Ureter (tissue), 1 donor: ENCODE measurements at places on chromosomes 2 and 18. TPM values are rescaled to one million over a fixed set of nuclear protein-coding genes. Genes with fewer than 3 reads are reported as not detected.

DLX1 gene
- not detected for total RNA-seq

POTEJ gene
- not detected for total RNA-seq

EMILIN1 gene
- 65.8 TPM for total RNA-seq

DNA sequence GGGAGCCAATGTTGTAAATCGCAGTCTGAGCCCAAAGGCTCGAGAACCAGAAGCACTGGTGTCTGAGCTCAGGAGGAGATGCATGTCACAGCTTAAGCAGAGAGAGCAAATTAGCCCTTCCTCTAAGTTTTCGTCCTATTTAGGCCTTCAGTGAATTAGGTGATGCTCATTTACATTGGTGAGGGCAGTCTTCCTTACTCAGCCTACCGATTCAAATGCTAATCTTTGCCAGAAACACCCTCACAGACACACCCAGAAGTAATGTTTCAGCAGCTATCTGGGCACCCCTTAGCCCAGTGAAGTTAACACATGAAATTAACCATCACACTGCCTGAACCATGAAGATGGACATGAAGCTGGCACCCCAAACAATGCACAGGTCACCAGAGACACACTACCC is 385.1 kb downstream of the STK39 start:
- no peak for DNase-seq

DNA sequence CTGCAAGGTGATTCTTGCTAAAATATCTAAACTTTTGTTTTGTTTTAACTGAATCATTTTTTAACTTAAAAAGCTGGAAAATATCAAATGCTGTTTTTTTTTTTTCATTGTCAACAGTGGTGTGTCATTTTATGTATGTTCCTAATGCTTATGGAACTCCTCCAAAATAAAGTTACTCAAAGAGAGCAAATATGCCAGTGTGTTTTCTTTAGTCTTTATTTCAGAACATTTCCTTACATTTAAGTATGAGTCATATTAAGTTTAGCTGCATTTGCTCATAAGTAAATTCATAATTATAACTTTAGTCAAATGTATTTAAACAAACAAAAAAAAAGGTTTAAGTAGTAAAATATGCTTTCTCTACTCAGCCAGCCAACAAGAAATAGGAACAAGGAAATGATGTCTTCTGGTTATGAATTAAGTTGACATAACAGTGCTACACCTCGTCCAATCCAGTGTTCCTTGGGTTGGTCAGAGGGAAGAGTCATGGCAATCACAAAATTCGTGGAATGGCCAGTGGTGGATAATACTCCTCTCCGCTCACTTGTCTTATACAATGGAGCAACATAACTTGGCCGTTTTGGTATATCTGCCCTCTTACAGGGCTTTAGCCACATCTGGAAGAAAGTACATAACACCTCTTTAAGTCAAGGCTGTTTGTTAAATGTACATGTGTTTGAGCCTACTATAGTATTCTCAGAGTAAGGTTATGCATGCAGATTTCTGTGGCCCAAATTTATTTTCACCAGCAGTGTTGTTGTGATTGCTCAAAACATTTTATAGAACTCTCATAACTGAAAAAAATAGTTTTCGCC is 80.7 kb downstream of the SLC39A10 start:
- no peak for DNase-seq

GRCh38 chr2:53477517-53477916 is 290.1 kb upstream of the CHAC2 start:
- no peak for DNase-seq

ALLC gene
- total RNA-seq, result not detected

DNA sequence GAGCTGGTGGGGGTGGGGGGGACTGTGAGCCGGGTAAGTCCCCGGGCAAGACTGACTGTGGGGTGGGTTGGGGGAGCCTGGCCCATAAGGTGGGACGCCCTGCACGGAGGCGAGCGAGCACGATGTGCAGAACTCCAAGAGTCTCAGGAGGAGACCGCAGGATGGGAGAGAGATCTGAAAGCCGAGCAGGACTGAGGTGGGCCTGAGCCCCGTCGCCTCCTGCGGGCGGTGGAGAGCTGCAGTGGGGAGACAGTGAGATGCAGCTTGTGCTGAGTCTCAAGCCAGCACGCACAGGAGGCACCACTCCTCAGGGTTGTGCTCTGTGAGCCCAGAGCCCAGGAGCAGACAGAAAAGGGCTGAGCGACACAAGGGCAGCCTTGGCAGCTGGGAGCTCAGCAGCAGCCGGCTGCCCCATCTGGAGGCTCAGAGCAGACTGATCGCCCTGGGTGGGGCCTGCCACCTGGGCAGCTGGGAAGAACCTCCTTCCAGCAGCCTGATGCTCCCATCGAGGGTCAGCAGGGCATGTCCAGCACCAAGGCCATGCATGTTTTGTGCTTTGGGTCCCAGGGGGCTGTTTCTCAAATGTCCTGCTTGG is 15.9 kb downstream of the ARHGEF4 start:
- DNase-seq, result no peak

- peak; percentile 46 for DNase-seq
Measured at GRCh38 chr18:48827291-48828193, 123.2 kb downstream of the SMAD7 start.

DNA sequence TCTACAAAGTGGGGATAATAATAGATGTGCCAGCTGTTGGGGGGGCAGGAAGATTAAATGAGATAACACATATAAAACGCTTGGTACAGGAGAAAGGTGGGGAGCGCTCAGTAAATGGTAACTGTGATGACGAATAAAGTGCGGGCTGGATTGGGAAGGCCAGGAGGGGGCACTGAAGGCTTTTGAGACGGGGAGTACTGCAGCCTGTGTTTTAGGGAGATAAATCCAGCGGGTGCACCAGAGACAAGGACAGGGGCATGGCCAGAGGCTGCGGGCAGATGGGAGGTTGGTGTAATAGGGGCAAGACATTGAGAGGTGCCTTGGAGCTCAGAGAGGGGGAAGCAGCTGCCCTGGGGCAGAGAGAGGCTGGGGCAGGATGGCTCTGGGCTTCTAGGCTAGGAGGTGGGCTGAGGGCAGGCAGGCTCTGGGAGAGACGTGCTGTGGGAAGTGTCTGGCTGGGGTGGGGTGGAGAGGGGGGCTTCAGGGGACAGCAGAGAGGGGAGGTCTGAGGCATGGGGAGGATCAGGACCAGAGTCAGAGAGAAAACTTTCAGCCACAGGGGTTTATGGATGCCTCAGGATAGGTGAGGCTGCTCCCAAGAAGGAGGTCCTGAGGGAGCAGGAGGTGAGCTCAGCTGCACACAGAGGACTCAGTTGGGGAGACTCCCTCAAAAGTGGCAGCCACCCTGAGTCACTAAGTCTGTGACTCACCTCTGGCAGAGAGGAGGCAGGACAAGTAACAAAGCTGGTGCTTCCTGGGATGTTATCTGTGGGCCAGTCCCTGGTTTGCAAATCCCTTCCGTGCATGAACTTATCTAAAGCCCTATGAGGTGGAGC is 18.8 kb downstream of the TEX44 start:
- DNase-seq, result no peak

- DNase-seq, result no peak
Measured at GRCh38 chr2:105575499-105576025, 169.2 kb upstream of the NCK2 start.

- DNase-seq, result peak; percentile 45
Measured at GRCh38 chr2:202911203-202911511, 316 bp downstream of the WDR12 start.

- DNase-seq, result no peak
Measured at GRCh38 chr2:225495706-225496105, 96.2 kb downstream of the NYAP2 start.

DNA sequence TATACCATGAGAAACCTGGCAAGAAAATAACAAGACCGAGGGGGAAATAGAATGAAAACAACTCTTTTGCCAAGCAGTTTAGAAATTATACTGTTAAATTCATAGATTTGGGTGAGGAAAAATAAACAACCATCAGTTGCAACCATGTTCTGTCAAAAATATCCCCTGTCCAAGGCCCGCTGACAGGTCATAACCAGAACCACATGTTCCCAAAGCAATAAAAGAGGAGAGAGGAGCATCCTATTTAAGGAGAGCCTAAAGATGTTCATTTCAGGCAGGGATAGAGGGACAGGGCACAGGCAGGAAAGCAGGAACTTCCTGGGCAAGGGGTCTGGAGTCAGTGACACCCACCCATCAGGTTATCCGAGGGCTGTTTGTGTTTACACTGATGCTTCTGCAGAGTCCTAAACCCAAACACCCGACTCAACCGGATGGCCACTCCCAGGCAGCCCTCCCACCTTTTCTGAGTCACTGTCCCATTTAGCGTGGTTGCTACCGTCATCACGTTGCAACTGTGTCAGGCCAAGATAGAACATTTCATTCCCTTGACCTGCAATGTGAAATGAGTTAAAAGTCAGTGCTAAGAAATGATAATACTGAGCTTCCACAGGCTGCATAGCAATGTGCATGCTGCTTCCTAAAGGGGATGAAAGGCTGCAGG is 468.3 kb upstream of the RAB12 start:
- DNase-seq, result no peak

GRCh38 chr2:16053437-16054257 is 113.3 kb downstream of the MYCN start:
- no peak for DNase-seq

GRCh38 chr2:241507430-241508239 is 749 bp downstream of the STK25 start:
- DNase-seq, result no peak

GRCh38 chr18:42211201-42211600 is 256.2 kb downstream of the PIK3C3 start:
- no peak for DNase-seq

- no peak for DNase-seq
Measured at GRCh38 chr2:173217116-173217840, 137.4 kb upstream of the CDCA7 start.

DNA sequence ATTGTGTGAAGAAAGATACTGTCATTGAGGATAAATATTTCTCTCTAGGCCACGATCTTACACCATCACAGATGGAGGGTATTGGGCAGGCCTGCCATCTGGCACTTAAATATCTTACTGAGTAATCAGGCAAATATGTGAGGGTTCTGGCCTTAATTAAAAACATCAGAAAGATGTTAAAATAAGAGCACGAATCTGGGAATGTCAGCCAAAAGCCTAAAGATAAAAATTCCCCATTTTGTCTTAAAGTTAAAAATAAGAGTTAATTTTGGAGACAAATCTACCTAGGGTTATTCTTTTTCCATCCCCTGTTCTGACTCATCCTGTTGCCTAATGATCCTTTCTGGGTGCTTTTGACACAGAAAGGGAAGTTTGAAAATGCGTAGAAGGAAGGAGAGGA is 121.0 kb downstream of the SUCLG1 start:
- DNase-seq, result no peak

DNA sequence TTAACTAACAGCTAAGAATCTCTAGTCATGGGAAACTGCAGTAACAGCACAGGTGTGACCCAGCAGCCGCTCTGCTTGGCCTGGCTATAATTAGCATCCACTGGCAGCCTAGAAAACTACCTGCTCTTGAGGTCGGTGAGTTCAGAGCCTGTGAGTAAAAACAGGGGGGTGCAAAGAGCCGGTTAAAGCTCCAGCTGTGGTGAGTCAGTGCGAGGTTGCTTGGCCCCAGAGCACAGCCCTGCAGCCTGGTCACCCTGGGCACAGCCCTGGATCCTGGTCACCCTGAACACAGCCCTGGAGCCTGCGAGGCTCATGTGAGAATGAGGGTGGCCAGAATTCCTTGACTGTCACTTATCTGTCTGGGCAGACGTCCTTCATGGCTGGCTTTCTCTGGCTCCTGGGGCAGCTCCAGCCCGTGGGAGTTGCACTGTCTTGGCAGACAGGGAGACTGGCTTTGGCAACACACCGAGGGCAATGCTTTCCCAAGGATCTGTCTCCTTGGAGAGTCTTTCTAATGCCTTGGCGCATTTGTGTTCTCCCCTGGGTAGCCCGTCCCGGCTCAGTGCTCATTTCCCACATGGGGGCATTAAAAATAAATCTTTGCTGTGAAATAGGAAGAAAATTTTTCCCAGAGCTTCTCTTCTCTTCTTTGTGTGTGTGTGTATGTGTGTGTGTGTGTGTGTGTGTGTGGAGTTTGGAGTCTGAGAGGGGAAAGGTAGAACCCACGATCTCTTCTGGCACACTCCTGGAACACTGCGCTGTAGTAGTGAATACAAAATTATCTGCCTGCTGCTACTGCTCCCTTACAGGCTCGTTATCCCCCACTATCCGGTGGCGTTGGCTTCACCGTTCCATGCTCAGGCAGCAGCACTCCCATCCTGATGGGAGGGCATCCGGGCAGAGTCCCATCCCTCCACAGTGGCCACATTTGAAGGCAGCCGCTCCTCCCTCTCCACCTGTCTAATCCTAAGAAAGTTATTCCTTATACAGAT is 250.2 kb upstream of the MEX3C start:
- DNase-seq, result no peak

- no peak for DNase-seq
Measured at GRCh38 chr2:235587202-235587601, 93.4 kb downstream of the AGAP1 start.

DNA sequence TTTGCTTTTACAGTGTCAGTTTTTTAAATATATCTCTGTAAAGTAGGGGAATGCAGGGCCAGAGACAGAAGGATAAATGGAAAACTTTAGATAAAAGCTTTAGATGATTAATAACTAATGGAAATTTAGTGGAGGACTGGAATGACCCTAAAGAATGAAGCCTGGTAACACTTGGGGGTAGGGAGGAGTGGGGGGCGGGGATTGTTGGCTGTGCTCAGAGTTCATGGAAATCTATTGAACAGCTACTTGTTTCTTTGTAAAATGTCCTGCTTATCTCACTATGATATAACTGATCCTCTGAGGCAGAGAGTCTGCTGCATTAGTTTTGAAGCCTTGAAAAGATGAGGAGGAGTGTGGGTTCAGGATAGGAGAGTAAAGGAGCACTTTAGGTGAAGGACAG is 90.5 kb downstream of the TMEM185B start:
- no peak for DNase-seq

GRCh38 chr2:42099438-42100173 is 51.8 kb downstream of the PKDCC start:
- DNase-seq, result no peak

FOXD4L1 gene
- total RNA-seq, result 0.39 TPM

- peak; percentile 84 for DNase-seq
Measured at GRCh38 chr2:20186078-20186854, 38.7 kb downstream of the SDC1 start.

DNA sequence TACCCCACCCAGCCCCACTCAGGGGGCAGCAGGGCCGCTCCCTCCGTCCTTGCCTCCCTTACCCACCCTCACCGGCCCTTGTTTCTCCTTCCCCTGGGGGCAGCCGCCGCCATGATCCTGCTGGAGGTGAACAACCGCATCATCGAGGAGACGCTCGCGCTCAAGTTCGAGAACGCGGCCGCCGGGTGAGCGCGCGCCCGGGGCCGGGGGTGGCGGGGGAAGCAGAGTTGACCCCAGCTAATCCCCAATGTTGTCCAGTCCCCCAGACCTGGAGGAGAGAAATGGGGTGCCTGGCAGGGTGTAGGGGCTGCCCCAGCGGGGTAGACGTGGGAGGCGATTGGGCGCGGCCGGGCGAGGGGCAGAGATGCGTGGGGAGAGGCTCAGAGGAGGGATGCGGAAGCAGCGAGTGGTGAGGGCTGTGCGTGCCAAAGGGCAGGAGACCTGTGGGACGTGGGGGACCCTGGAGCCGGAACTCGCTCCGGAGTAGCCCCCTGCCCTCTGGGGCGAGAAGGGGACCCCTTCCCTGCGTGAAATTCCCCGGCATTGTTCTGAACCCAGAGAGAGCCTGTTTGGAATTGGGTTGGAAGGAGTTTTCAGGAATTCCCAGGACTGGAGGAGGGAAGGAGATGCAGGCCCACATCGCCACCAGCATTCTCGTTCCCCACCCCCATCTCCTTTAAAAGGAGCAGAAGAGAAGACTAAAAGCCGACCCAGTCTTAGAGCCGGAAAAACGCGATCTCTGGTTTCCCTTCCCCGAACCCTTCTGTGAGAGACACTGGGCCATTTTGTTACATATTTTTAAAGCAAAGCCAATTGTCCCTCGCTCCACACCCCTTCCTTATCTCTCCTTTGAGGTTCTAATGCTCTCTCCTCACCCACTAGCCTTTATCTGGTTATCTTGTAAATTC is 625 bp downstream of the ARPC2 start:
- peak; percentile 80 for DNase-seq

GRCh38 chr2:8239531-8240088 is 442.2 kb upstream of the ID2 start:
- DNase-seq, result no peak
